ENCODE measurements at places on chromosomes 12 and 14.

- DNase-seq = no peak
These were observed 40.0 kb downstream of the FBRSL1 start for GRCh38 chr12:132529906-132530305.

GRCh38 chr12:14906114-14906513 lies 20.5 kb upstream of the MGP start:
- no peak for DNase-seq

GRCh38 chr14:34064349-34064748 lies 113.5 kb upstream of the EGLN3 start:
- peak; percentile 66 for DNase-seq

DNA sequence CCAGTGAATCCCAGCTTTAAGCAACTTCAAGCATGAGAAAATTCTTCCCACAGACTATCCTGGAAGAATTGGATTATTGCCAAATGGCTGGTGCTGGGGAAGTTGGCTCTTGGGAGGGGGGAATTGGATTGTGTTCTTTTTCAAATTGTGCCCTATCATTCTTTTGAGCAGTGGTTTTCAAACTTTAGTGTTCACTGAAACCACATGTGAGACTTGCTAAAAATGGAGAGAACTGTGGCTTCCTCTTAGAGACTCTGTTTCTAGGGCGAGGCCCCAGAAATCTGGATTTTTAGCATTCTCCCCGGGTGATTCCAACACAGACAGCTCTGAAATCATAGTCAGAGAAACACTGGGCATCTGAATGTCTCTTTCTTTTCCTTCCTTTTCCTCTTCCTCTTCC lies 14.3 kb upstream of the OTUB2 start:
- peak; percentile 48 for DNase-seq

DNA sequence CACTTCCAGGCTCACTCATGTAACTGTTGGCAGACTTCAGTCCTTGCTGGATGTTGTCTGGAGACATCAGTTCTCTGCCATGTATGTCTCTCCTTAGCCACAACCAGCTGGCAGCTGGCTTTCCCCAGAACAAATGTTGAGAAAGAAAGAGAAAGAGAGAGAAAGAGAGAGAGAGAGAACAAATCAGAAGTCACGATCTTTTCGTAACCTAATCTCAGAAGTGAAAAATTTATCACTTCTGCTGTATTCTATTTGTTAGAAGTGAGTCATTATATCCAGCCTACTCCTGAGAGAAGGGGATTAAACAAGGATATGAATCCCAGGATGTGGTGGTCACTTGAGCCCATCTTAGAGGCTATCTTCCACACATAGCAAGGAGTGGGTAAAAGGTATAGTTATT lies 101.2 kb downstream of the BTG1 start:
- no peak for DNase-seq

DNA sequence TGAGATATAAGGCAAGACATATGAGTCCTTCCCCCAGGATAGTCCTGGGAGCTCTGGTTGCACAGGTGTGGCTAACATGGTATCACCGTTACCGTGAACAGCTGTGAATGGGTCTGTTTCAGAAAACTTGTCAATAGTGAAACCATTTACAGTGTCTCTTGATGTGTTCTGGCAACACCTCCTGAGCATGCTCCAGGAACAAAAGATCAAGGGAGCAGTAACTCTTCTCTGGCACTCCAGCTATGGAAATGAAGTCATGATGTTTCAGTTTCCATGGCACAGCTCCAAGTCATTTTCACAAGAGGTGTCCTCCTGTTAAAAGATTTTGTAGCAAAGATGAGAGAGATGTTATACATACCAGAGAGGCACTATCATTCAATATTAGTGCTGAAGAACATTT lies 253.7 kb downstream of the SNAPC1 start:
- peak; percentile 65 for DNase-seq

- peak; percentile 33 for DNase-seq
These were observed 135.2 kb upstream of the KRR1 start for GRCh38 chr12:75646329-75647210.

GRCh38 chr12:39103552-39104165 lies 198.3 kb upstream of the CPNE8 start:
- peak; percentile 53 for DNase-seq

DNA sequence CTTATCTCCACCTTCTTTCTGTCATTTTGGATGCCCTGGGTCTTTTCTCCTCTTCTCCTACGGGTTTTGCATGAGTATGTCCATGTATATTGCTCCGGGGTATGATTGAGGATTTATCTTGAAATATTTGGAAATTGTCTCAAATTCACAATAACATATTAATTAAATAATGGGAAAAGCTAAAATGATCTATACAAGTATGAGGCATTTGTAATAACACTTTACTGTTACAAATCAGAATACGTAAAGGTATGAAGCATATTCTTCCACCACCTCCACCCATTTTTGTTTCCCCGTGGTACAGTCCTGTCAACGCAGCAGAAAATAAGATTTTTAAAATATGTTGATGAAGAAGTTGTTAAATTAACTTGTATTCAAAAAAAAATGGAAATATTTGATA lies 91.3 kb downstream of the PPP2R5C start:
- DNase-seq = no peak

GRCh38 chr14:96953087-96953874 lies 156.1 kb downstream of the VRK1 start:
- DNase-seq = no peak

DNA sequence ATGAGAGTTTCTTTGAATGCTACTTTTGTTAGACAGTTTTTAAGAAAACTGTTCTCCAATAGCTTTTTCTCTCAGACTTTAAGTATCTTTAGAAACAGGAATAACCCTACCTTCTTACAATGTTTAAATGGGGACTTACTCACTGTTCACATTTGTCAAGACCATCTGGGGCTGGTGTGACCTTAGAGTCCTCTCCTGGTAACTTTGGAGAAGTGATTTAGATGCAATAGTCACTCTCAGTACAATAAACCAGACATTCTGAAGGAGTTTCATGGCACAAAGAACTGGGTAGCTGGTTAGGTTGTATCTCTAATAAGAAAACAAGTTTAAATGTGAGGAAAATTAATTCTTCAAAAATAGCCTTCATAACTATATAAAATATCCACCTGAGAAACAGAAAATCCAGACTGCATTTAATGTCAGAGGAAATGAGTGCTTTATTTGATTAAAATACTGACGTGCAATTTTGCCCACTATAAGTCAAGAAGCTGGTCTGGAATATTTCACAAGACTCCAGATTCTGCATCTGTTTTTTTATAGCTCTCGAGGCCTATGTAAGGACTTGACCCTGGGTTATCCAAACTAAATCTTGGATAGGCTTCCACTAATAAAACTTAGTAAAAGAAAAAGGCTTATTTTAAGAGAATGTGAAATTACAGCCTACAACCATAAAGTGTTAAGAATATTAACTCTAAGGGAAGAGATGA lies 108.7 kb downstream of the PTGER2 start:
- DNase-seq = no peak
